ENCODE measurements at places on chromosomes 16 and 17.

DNA sequence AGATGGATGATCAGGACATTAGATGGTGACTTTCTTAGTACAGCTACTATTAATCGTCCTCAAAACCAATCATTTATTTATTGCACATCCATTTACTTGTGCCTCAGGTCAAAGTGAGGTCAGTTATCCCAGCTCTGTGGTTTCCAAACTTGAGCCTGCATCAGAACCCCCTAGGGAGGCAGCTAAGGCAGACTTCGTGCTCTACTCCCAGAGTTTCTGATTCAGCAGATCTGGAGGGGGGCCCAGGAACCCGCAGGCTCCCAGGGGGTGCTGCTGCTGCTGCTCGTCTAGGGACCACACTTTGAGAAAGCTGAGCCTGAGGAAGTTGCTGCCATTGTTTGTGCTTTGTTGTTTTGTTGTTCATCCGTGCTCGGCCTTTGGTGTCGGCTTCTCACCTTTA is 44.0 kb upstream of the CLEC18B start:
- no peak for DNase-seq

DNA sequence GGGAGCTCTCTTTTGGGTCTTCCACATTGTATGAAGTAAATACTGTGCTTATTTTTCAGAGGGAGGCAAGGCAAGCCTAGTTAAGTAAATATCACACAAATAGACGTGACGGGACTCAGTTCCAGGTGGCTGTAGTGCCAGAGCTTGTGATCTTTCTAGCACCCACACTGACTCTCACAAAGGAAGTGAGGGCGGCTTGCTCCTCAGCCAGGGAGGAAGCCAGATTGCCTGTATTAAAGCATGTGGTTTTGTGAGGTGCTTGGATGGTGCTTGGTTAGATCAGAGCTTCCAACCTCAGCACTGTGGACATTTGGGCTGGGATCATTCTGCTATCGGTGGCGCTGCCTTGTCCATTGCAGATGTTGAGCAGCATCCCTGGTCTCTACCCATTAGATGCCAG is 80.1 kb downstream of the VAT1L start:
- DNase-seq: no peak

GRCh38 chr17:3535253-3535995 is 22.2 kb downstream of the TRPV3 start:
- DNase-seq: peak; percentile 82

DNA sequence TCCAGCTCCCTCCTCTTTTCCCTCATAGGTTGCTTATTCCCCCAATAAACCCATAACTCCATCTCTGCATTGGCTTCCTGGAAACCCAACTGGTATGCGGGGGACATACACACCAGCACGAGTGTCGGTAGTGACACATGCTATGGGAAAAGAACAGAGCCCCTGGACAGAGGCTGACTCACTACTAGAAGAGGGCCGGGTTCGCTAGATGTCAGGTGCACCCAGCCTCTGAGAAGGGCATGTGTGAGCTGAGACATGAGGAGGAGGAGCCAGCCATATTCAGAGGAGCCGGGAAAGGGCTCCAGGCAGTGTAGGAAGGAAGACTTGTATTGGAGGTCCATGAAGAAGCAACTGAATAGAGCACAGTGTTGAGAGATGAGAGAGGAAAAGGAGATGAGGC is 241.1 kb downstream of the SOX9 start:
- no peak for DNase-seq

GRCh38 chr17:72120642-72121163 is at the start of gene SOX9:
Gene SOX9, plus strand, starts transcription at chr17:72121020. Its CDS starts 372 bp downstream, at chr17:72121392.
- peak; percentile 95 for DNase-seq

- no peak for DNase-seq
These were observed 93.4 kb upstream of the METRNL start for GRCh38 chr17:82985973-82986372.

DNA sequence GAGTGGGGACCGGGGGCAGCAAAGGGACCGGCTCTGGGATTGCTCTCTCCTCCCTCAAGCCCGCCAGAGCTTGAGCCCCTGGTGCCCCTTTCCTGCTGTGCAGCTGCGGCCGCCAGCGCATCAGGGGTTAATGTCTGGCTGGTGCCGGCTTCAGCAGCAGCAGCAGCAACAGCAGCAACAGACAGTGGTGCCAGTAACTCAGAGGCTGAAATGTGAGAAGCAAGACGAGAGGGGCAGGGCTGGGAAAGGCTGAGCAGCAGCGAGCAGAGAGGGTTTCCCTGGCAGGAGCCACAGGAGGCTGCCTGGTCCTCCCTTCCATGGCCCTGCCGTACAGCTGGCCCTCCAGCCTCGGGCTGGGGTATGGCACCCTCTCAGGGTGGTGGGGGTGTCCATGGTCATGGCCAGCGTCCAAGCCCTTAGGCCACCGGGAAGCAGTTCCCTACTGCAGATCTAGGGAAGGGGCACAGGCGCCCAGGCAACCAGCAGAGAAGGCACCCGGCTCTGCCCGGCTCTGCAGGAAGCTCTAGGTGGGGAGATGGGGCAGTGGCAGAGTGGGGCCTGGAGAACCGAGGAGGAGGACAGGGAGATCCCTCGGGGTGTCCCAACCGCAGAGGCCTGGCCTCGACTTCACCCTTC is 21.1 kb upstream of the TFAP4 start:
- peak; percentile 41 for DNase-seq
